ENCODE measurements at places on chromosomes 5 and 9. TPM values are rescaled to one million over a fixed set of nuclear protein-coding genes. Genes with fewer than 3 reads are reported as not detected.

NACC2 gene
- total RNA-seq: 23.6 TPM

PRDM9 gene
- not detected for total RNA-seq

HTR4 gene
- not detected for total RNA-seq

ADGRD2 gene
- total RNA-seq: not detected

LEAP2 gene
- total RNA-seq: not detected

GADD45G gene
- not detected for total RNA-seq

All from myometrial cell (primary cell).